ENCODE measurements at places on chromosomes 13 and 19.
A peak's percentile ranks its signal among the peaks of the same experiment; 100 is the strongest.

- no peak for DNase-seq
Observed at GRCh38 chr13:52868190-52868589, 19.8 kb upstream of the PCDH8 start.

GRCh38 chr13:97028441-97029299, 34.4 kb upstream of the OXGR1 start:
- peak; percentile 32 for DNase-seq

- no peak for DNase-seq
Observed at GRCh38 chr13:98187155-98187964, 10.3 kb upstream of the RNF113B start.

DNA sequence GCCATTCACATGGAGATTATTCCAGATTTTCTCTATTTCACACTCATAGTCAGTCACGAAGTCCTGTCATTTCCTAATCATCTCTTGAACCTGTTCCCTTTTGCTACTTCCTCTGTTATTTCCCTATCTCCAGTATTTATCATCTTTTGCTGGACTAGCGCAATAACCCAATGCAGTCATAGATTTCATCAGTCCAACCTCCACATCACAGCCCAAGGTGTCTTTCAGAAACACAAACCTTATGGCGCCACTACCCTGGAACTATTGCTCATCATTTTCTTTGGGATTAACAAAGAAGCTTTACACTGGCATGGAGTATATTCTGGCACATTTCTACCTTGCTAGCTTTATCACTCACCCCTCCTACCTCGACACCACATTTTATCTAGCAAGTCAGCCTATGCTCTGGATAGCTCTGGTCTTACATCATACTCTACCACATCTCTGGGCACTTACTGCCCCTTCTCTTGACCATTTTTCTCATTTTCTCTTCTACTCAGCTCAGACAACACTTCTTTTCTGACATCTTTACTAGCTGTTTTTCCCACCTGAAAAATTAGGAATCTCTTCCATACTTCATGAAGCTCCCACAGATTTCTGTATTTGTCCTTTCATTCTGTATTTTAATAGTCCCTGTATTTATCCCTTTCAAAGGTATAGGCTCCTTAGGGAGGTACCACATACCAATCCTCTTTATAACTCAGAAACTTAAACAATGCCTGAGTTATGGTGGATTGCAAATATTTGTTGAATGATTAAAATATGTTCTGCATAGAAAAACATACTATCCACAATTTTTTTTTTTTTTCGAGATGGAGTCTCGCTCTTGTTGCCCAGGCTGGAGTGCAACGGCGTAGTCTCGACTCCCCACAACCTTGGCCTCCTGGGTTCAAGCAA, 534.7 kb downstream of the KLF12 start:
- no peak for DNase-seq

DNA sequence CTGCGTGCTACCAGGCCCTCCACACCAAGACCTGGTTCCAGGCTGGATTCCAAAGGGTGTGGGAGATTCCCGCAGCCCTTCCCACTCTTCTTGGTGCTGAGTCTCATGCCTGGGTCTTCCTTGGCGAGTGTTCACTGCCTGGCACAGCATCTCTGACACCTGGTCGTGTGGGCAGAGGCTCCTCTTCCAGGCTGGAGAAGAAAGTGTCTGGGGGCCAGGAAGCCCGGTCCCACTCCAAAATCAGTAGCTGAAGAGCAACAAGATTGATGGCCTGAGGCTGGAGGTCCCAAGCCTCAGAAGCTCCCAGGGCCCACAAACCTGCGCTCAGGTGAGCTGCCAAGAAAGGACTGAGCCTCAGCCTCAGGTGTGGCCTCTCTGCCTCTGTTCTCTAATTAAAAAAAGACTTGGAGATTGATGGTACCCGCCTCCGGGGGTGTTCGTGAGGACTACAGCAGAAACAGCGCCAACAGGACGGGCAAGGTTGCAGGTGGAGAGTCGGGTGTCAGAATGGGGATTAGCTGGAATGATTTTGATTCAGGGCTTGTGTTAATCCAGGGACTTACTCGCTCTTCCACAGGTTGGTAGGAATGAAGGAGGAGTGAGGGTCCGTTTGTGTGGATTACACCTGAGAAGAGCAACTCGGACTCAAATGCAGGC, 217.5 kb downstream of the TEX29 start:
- no peak for DNase-seq

- DNase-seq, result no peak
Observed at GRCh38 chr13:98327371-98328270, 150.6 kb upstream of the RNF113B start.

DNA sequence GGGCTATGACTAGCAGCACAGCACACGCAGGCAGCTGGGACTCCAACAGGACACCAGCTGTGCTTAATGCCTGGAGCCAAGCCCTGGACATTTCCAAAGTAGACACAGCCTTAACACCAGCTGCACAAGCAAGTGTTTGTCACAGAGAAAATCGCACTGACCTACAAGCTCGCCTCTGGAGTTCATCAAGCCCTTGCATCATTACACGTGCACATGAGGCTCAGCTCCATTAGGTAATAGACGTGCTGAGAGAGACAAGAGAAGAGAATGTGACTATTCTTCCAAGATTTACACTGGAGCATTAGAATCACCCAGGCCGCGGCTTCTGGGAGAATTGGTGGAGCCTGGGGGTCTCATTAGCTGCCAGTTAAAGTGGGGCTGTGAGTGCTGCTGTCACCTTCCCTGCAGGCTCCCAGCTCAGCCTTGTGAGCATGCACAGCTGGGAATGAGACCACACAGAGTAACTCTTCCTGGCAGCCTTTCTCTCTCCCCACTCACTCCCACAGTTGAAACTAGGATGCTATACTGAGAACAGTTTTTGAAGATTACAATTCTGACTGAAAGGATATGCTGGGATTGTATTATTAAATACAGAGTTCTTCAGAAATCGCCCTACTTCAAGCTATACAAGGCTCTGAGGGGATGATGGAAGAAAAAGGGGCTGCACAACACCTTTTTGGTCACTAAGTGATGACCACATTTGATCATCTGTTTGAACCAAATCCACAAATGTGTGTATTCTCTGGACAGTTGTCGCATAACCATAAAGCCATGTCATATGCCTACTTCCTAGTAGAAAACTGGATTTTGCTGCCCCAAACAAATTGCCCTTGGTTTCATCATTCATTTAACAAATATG, 10.5 kb downstream of the STOML3 start:
- DNase-seq, result no peak

GRCh38 chr19:14536926-14537692, 7.7 kb downstream of the TECR start:
- DNase-seq, result no peak

DNA sequence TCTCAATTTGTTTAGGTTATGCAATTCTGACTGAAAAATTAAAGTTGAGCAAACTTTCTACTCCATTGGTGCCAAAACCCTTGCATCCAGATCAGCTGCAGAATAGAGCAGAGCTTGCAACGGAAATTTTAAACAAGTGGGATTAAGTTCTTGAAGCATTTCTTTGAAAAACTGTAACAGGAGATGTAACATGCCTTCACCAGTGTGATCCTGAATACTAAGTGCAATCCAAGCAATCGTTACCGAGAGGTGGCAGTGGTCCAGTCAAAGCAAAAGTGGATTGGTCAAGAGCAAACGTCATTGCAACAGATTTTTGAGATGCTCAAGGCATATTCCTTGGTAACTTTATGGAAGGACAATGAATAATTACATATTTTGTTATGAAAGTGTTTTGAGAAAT, 841.1 kb upstream of the SLITRK5 start:
- DNase-seq, result no peak

DNA sequence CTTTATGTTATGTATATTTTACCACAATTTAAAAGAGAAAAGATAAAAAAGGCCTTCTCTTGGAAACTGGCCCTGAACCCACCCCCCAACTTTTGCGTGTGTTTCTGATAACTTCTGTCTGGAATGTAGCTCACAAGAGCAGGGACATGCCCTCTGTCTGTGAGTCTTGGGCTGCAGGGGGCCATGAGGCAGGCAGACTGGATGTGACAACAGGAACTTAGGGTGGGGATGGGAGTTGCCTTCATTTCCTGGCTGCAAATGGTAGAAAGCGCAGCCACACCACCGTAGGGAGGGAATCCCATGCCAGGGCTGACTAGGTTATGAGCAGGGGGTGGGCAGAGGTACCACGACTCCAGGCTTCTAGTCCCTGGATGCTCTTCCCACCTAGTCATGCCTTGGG, 21.9 kb downstream of the CILP2 start:
- no peak for DNase-seq

All from activated T-cell treated with anti-CD3 and anti-CD28 coated beads for 24 hours (primary cell).